ENCODE measurements at places on chromosomes 11 and 22.

DNA sequence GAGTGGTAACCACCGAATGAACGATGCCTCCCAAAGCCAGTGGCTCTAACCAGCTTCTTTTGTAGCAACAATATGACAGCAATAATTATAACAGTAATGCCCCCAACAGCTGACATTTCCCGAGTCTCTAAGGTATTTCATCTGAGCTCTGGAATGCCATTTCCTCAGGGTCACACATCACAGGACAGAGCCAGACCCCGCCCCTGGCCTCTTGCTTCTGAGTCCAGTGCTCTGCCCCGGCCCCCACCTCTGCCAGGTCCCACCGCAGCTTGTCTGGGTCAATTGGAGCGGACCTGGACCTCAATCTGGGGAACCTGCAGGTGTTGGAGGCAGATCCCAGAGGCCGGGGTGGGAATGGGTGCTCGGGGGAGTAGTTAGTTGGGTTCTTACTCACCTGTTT lies 63.8 kb downstream of the IGLL1 start:
- no peak for DNase-seq

- DNase-seq = no peak
Observed at GRCh38 chr11:65489035-65489705, 9.7 kb upstream of the MALAT1 start.

DNA sequence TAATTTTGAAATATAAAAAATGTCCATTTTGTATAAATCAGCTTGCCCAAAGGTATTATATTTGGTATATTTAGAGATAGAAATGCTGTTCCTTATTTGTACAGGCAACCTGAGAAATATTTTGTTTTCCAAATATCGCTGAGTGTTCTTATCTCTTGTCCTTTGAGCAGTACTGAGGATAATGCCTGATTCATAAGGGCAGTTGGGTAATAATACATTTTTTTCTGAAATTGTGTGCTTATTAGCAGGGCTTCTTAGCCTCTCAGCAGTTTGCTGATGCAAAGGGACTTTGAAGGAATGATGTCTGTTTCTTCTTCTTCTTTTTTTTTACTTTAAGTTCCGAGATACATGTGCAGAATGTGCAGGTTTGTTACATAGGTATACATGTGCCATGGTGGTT lies 69.1 kb downstream of the LDLRAD3 start:
- no peak for DNase-seq

DNA sequence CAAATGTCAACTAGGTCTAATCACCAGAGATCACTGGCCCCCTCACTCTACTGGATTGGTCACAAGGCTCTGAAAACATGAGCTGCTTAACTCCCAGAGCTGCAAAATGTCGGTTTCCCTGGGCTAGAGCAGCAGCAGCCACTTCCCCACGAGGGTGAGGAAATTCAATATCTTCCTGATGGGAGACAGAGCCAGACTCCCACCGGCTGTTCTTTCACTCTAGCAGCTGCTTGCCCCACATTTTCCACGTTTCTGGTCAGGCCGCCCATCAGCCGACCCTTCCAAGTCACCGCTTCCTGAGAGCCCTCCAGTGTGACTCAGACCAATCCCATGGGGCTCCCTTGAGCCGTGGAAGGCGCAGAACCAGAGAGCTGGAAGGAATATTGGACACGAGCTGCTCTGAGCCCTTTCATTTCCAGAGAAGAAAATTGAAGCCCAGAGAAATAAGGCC lies 227.0 kb downstream of the ADAMTS15 start:
- peak; percentile 90 for DNase-seq

DNA sequence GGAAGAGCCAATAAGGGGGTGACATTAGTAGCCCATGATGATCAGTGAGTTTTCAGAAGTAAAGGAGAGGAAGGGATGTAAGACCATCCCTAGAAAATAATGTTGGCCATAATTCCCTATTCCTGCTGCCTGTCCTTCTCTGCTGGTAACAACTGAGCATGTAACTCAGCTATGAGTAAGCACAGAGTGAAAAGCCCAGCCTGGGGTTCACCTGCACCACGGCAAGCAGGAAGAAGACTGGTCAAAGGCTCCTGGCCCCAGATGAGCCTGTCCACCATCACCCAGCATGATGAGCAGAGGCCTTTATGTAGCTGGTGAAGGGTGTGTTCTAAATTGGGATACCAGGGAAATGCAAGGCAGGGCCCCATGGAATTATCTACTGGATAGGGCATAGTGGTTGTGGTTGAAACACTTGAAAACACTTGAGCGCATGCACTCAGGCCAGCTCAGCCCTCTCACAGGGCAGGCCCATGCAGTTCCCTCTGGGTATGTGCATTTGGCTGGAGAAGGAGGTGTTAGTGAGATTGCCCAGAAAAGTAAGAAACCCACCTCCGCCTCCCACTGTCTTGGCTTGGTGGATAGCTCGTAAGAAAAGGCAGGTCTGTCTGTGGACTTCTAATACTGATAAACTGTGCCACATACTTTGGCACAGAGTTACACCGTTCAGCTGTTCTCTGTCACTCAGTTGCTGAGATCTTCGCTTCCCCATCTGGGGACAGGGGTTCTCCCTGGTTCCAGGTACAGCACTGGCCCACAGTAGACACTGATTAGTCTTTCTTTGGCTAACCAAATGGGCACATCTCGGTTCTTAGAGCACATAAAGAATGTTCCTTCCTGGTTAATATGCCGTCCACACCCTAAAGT lies 86.8 kb downstream of the AMOTL1 start:
- DNase-seq = no peak

GRCh38 chr11:20055312-20055711 lies 105.0 kb downstream of the DBX1 start:
- DNase-seq = no peak

GRCh38 chr22:46686221-46687047 lies 51.6 kb downstream of the CERK start:
- DNase-seq = no peak

- DNase-seq = peak; percentile 86
Observed at GRCh38 chr11:125902927-125903710, at the start of gene PUS3. Gene PUS3 (minus strand): TSS chr11:125903206. CDS start chr11:125896284, 6,922 bp downstream.

DNA sequence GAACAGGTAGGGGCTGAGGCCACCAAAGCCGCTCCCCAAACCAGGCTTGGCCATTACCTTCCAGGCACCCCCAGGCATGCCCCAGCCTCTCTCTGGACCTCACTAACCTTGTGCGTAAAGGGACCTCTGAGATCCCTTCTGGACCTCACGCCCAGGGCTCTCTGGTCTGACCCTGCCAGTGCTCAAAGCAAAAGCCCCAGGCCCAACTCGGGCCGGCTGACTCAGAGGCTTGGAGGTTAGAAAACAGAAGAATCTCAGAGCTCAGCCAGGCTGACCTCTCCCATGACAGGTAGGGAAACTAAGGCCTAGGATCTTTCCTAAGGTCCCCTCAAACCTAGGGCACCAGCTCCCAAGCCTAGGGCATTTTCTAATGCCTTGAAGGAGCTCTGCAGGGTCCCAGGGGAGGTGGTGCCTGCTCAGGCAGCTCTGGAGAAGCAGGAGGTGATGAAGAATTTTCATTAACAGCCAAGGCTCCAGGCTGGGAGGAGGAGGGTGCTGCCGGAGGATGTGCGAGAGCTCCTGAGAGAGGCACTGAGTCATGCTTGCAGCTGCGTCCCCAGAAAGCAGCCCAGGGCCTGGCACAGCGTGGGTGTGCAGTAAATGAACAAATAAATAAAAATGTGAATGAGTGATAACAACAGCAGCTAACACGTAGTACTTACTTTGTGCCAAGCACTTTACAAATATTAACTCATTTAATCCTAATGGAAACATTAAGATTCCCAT lies 25.6 kb downstream of the ARRB1 start:
- peak; percentile 20 for DNase-seq

DNA sequence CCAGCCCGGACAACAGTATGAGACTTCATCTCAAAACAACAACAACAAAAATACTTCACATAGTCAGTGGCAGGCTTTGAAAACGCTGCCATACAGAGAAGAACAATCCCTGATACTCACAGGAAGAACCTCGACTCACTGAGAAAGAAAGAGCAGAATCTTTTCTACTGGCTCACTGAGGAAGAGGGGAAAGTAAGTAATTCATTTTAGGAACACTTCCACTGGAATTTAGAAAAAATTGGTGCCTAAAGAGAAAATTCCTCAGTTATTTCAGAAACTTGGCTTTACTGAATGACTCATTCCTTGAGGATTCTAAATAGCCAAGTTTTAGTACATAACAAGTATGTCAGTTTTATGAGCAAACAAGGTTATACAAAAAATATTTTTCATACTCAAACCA lies 12.3 kb downstream of the NARS2 start:
- no peak for DNase-seq

DNA sequence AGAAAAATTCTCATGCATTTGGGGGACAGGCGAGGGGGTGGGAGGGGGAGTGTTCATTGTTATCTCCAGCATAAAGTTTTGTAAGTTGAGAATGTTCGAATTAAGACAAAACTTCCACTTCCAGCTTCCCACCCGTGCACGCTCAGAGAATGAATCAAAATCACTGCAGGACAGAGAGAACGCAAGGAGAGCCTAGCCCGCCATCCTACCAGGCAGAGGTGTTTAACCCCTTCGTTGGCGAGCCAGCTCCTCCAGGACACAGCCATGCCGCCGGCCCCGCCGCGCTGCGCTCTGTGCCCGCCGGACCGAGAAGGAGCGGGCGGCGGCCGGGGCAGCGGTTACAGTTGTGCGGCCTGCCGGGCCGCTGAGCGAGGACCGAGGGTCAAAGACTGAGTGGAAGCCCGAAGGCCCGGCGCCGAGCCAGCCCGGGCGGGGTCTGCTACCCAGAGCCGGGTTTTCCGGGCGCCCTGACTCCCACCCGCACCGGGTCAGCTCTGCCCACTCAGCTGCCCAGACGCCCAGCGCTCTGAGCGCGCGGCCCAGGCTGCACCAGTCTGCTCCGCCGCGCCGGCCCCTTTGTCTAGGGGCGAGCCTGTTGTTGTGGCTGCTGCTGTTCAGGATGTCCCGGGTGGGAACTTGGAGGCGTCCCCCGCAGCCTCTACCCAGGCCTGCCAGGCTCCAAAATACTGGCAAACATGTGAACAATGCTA lies at the start of gene NOX4:
NOX4 (minus strand) TSS at position 395 of the 710 bp plus-strand sequence; CDS start at position 266, 129 bp downstream.
- peak; percentile 41 for DNase-seq

GRCh38 chr11:122720107-122720881 lies 64.8 kb downstream of the UBASH3B start:
- DNase-seq = no peak

- DNase-seq = no peak
Observed at GRCh38 chr11:32706985-32707741, 87.3 kb downstream of the CCDC73 start.
